Left lobe of liver (tissue), 2 donors: ENCODE measurements at places on chromosomes 12 and 14. TPM values are rescaled to one million over a fixed set of nuclear protein-coding genes. Genes with fewer than 3 reads are reported as not detected.

The KRT81 gene
- total RNA-seq: 0.65 TPM

DNA sequence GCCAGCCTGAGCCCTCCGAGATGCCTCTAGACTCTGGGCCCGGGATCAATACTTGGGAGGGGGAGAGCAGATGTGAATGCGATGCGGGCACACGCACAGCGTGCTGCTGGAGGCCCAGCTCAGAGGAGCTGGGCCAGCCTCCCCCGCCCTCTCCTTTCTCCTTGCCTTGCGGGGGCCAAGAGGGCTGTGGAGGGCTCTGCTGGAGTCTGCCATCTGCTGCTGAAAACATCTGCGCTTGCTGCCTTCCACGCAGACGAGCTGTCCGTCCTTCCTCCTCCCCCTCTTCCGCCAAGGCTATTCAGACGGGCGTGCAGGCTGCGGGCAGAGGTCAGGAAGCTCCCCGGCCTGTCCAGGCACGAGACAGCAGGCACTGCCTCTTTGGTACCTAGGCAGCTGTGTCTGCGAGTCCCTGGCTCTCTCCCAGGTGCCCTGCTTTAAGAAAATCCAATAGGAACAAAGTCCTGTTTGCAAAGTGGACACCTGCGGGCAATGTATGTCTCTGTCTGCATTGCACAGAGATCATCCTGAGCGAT, 75.2 kb downstream of the SPRING1 start:
- DNase-seq: peak; percentile 93

DNA sequence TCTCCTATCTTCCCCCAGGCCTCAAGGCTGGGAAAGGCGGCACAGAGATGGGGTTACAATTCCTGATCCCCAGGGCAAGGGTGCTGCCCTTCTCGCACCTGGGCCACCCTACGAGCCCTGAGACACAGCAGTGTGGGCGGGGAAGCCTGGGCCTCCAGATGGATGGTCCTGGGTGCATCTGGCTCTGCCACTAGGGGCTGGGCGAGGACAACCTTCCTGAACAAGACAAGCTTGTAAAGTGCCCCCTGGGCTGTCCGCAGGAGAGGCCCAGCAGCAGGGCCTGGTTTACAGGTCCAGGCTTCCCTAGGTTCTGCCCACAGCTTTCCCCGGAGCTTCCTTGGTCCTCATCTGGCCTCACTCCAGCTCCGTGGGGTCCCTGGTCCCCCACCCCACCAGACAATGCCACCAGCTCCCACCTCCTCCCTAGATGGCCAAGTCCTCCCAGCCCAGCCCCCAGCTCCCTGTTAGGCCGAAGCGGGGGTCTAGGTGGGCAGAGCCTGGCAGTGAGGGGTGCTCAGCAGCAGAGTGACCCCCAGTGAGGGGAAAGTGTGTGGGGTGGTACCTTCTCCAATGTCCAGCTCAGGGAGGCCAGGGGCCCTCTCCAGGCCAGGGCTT, 8.9 kb downstream of the ARL6IP4 start:
- DNase-seq: no peak

- no peak for DNase-seq
Observed at GRCh38 chr14:97603201-97603600, 806.0 kb downstream of the VRK1 start.

DNA sequence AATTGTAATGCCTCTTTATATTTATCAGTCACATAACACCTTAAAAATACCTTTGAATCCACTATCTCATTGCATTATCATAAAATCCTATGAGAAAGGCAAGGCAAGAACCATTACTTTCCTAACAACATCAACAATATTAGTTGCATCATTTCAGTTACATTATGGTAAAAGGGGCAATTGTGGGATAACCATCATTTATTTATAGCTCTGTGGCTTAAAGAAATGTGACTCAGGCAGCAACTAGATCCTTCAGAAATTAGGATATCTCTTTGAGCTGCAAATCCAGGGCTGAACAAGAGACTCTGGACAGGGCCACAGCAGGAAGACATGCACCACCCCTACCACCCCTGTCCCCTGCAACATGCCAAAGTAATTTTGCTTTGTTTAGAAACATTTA, 36.4 kb downstream of the EPS8 start:
- no peak for DNase-seq

- DNase-seq: no peak
Observed at GRCh38 chr12:73330584-73331351, 1058.6 kb downstream of the TRHDE start.
